Left lobe of liver (tissue), 2 donors: ENCODE measurements at places on chromosomes 3 and 15. TPM values are rescaled to one million over a fixed set of nuclear protein-coding genes. Genes with fewer than 3 reads are reported as not detected.
A peak's percentile ranks its signal among the peaks of the same experiment; 100 is the strongest.

Gene SOX14
- total RNA-seq = not detected

- DNase-seq = no peak
These were observed 17.0 kb downstream of the EOGT start for GRCh38 chr3:68996356-68996995.

GRCh38 chr15:92393071-92393979, at the start of gene ST8SIA2:
Gene ST8SIA2, plus strand, starts transcription at chr15:92393881. Its CDS starts 184 bp downstream, at chr15:92394065.
- DNase-seq = no peak

Gene FBXO40
- total RNA-seq = 0.03 TPM

- DNase-seq = no peak
These were observed 35.3 kb downstream of the EFHB start for GRCh38 chr3:19898721-19899120.

Gene POPDC2
- 0.65 TPM for total RNA-seq

Gene FSD2
- not detected for total RNA-seq

DNA sequence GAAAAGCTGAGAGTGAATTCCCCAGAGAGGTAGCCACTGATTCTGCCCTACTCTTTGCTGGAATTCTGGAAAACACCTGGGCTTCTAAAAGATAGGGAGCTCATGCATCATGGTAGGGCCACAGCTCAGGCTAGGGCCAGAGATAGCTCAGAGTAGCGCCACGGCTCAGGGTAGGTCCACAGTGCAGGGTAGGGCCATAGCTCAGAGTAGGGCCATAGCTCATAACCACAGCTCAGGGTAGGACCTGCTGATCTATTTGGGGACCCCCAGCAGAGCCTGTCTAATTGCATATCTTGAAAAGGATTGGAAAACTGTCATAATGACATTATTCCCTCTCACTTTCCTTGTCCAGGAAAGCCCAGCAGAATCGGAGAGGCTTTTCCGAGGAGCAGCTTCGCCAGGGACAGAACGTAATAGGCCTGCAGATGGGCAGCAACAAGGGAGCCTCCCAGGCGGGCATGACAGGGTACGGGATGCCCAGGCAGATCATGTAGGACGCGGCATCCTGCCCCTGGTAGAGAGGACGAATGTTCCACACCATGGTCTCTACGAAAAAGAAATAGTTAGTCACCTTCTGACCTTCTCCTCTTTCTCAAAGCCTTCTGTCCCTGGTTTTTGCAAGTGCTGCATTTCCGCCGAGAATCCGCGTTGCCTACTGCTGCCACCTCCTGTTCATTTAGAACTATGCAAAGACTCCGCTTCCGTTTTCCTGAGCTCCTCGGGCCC, 14.5 kb downstream of the TAGLN3 start:
- peak; percentile 66 for DNase-seq

DNA sequence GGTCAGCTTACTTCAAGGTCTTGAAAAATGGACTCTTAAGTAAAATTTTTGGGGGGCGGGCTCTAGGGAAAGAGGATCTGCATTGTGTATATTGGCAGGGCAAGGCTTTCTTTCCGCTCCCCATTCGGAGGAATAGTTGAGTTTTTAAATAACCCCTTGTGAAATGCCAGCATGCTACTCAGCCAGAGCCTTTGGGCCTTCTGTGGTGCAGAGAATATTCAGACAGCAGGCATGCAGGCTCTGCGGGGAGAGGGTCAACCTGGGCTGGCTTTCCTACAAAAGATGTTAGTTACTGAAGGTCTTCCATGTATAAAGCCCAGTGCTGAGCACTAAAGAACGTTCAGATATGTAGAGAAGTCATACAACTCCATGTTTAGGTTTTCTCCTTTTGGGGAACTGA, 40.6 kb downstream of the ADAMTSL3 start:
- no peak for DNase-seq

GRCh38 chr3:128413003-128413370, 53.7 kb downstream of the DNAJB8 start:
- no peak for DNase-seq

- no peak for DNase-seq
These were observed 230.8 kb upstream of the TBC1D5 start for GRCh38 chr3:17972959-17973906.

DNA sequence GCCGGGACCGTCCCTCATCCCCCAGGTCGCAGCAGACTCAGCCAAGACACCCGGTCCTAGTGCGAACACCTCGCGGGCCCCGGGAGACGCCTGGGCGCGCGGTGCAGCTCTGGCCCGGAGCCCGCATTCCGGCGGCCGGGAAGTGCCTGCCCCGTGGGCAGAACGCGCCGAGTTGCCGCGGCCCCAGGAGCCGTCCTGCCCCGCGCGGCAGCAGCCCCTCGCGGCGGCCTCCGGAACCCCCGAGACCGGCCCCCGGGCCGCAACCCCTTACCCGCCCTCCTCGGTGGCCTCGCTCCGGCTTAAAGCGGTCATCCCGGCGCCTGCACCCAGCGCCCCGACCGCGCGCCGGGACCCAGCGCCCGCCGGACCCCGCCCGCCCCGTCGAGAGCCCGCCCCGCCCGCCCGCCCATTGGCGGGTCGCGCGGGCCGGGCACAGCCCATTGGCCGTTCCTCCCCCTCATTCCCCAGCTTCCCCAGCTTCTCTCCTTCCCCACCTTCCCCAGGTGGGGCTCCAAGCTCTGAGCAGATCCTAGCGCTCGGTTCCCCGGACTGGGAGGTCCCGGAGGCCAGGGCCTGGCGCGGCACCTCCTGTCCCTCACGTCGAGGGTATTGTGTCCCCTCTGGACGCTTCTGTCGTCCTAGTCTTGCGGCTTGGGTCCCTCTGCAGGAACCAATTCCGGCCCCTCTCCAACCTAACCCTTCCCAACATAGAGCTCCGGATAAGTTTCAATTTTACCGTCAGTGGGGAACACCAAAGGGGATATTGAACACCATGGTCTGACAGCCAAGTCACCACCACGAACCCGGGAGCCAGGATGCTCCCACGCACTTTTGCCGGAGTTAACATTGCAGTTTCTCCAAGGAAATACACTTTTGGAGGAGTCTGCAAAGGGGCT, at the start of gene GRAMD2A:
Gene GRAMD2A (minus strand): TSS at position 328 of the 896 bp plus-strand sequence.
- no peak for DNase-seq

GRCh38 chr3:129132097-129132866, 10.7 kb upstream of the RAB43 start:
- no peak for DNase-seq
